ENCODE measurements at places on chromosomes 12 and 14.

DNA sequence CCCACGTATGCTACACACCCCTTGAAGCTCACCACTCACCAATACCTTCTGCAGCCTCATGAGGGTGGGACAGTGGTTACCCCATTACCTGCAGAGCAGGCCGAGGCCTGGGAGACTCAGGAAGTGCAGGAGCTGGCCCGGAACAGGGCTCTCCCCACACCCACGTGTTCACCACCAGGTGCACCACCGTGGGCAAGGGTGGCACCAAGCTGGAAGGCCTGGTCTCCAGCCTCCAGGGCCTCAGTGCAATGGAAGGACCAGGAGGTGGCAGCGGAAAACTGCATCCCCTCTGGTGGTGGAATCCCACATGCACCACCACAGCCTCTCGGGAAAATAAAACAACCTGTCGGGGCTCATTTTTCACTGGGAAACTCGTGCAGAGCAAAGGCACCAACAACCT, 36.4 kb downstream of the ITPK1 start:
- DNase-seq, result no peak

DNA sequence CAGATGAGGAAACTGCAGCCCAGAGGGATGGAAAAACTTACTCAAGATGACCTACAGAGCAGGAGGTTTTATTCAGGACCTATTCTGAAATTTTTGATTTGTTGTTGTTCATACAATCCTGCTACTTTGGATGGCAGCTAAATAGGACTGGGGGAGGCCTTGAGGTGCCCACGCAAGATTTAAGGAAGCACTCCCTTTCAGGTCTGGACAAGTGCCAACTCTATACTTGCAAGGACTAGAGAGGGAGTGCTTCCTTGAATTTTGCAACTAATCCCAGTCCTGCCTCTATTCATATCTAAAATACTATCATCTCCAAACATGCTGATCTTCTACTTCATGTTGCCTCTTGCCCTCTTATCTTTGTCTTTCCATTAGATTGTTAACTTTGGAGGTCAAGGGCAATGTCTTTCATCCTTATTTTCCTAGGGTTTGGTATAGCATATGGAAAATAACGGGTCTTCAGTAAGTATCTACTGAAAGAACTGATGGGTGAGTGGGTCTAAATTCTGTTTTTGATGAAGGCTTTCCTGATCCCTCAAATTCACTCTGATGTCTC, 28.6 kb upstream of the PPM1H start:
- no peak for DNase-seq

- no peak for DNase-seq
Measured at GRCh38 chr12:52867642-52868041, 18.8 kb upstream of the KRT78 start.

- no peak for DNase-seq
Measured at GRCh38 chr14:85438481-85438942, 91.4 kb upstream of the FLRT2 start.

DNA sequence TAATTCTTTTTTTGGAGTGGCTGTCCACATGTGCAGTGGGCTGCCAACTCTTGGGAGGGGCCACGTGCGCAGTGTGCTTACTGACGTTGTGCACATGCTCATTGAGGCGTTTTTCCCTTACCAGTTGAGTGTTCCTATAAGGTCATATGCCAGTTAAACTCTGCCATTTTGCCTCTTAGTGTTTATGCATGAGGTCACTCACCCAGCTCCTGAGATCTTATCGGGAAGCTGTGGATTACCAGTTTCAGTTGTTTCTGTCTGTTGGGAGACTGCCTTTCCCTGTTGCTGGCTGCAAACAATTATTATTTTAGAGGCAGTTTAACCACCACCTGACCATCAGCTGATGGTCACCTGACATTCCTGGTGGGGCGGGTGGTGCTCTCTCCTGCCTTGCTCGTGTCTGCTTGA, 16.1 kb upstream of the KIF21A start:
- DNase-seq, result no peak

GRCh38 chr12:38880288-38880687, 25.1 kb downstream of the CPNE8 start:
- no peak for DNase-seq

GRCh38 chr14:33774723-33775470, 176.0 kb downstream of the EGLN3 start:
- DNase-seq, result no peak
